Activated CD4-positive, CD25-positive, alpha-beta regulatory T cell (primary cell): ENCODE measurements at places on chromosomes 12 and 14.

DNA sequence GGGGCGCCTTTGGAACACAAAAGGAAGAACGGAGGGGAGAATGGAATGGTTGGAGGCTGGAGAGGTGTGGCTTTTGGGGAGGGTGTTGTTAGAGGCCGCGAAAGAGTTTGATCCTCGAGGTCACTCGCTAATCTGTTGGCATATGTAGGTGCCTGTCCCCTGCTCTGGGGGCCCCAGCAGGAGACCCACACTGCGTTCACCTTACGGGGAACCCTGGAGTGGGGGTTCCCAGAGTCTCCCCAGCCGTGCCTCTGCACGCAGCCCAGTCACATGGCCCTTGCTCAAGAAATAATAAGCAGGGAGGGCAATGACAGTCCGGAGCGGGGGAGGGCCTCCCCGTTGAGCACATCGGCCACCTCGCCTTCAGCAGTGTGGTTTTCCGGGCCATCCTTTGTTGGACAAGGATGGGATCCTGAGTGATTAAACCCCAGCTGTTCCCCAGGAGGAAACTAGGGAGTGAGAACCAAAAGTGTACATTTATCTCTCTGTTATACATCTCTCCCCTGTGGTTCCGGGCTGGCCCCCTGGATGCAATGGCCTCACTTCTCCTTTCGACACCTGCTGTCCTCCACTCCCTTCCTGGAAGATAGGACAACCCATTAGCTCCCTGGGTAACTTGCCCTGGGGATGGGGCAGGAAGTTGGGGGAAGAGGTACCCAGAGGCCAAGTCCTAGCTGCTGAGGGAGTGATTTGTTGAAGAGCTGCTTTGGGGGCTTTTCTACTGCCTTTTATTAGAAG lies 1.3 kb downstream of the PLEKHG3 start:
- DNase-seq, result no peak

DNA sequence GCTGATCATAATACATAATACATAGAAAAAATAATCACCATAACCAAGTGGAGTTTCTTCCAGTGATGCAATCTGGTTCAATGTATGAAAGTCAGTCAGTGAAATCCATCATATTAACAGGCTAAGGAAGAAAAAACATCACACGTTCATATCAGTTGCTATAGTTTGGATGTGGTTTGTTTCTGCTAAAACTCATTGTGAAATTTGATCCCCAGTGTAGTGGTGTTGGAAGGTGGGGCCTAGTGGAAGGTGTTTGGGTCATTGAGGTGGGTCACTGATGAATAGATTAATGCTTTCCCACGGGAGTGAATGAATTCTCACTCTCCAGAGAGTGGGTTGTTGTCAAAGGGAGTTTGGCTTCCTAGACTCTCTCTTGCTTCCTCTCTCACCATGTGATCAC lies 84.6 kb upstream of the PTGDR start:
- DNase-seq, result no peak

GRCh38 chr14:106506881-106507305 lies 980.5 kb downstream of the TMEM121 start:
- DNase-seq, result no peak

GRCh38 chr12:132726386-132726785 lies 15.7 kb downstream of the PGAM5 start:
- DNase-seq, result no peak

GRCh38 chr12:6684609-6685008 lies 4.6 kb downstream of the ZNF384 start:
- no peak for DNase-seq

- no peak for DNase-seq
Measured at GRCh38 chr14:87158283-87158682, 834.7 kb downstream of the GALC start.

DNA sequence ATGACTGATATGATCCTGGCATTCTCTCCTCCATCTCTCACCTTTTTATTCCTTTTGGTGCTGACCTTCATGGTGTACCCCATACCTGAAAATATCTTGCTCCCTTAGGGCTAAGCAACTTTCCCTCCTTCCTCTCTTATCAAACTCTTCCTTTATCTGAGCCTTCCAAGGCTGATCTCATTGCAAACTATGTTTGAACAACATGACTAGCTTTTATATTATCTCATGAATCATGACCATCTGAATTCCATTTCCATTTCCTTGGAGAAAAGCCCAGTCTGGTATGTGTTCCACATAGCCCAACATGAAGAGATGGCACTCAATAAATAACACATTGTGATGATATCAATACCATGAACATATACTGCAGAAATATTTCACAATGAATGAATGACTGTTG lies 111.6 kb downstream of the TSPAN8 start:
- DNase-seq, result no peak

GRCh38 chr12:18899678-18900317 lies 161.9 kb downstream of the CAPZA3 start:
- no peak for DNase-seq
